NCI-H1048 (cell line): ENCODE measurements at places on chromosomes 11 and 22.

DNA sequence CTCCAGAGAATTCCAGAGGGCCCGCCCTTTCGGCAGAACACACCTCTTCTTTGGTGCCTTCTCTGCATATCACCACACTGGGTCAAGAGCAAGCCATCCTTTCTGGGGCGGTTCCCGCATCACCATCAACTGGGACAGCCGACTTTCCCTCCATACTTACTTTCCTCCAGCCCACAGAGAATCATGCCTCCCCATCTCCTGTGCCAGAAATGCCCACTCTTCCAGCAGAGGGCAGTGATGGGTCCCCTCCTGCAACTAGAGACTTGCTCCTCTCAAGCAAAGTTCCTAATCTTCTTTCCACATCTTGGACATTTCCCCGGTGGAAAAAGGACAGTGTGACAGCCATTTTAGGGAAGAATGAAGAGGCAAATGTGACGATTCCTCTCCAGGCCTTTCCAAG lies 157.7 kb downstream of the C11orf91 start:
- DNase-seq: no peak

DNA sequence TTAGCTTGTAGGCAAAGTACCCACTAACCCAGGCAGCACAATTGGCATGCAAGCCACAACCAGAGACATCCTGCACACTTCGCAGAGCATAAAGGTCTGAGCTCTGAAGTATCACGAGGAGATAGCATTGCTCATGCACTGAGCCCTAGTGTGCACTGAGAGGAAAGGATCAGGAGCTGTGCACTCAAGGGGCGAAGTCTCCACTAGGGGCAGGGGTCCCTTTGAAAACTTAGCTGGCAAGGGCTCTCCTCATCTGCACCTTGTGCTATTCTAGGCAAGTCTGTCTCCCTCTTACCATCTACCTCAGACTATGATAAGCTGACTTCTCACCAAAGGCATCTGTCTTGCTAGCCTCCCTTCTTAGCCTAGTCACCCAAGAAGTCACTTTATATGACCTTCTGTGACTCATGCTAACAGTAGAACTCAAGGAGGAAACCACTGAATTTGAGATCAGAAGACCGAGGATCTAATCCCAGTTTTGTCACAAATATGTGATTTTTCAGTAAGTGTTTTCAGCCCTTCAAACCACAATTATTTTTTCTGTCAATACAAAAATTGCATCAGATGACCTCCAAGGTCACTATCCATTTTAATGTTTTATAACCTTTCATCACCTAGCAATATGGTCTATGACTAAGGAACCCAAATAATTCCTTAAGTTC lies 1078.0 kb downstream of the NTM start:
- DNase-seq: no peak

DNA sequence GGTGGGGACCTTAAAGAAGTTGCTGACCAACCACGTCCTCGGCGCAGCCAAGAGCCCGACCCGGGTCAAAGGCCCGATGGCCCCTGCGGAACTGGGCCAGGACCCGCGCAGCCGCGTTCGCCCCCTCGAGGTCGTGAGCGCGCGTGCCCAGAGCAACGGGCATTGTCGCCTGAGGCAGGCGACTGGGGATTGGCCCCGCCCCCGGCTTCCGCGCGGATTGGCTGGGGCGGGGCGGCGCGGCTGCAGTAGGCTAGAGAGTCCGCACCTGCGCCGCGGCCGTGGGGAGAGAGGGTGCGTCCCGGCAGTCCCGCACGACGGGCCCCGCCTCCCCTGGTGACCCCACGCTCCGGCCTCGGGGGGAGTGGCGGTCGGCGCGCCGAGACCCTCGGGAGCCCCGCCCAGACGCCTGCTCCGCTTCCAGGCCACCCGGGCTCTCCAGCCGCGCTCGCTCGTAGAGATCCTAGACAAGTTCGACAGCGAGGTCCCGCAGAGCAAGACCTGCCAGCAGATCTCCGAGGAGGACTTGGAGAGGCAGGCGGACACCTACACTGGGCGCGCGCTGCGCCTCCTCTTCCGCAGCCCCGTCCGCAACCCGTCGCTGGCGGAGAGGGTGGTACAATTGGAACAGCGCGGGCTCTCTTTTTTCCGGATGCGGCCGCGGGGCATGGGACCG lies 8.3 kb upstream of the PPIL2 start:
- DNase-seq: peak; percentile 45

DNA sequence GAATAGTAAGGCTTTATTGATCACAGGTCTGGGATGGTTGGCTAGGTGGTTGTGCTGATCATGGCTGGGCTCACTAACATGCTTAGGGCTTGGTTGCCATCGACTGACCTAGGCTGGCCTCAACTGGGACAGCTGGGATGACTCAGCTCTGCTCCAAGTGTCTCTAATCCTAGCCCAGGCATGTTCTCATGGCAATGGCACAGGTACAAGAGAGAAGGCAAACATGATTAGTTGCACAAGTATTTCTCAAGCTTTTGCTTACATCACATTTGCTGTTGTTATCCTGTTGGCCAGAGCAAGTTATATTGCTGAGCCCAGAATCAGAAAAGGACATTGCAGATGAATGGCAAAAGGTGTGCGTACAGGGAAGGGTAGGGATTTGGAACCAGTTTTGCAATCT lies 68.5 kb upstream of the SLC35C1 start:
- DNase-seq: no peak

DNA sequence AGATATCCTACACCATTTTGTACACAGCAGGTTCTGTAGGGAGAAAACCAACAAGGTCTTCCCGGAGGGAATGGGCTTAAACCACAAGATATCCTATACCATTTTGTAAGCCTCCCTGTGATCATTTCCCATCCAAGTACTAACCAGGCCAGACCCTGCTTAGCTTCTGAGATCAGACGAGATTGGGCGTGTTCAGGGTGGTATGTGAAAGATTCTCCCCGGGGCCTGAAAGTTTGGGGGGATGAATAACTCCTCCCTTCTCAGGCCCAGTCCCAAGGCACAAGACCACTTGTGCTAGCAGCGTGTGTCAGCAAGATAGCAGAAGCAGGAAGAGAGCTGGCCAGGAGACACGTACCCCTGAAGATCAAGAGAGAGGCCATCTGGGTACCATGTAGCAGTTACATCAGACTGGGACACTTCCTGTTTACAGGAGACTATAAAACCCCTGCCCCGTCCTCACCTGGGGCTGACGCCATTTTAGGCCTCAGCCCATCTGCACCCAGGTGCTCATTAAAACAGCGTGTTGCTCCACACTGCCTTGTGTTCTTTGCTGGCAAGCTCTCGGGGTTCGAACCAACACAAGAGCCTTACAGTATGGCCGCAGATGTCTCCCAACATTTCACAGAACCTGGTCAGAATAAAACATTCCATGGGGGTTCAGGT lies 17.3 kb downstream of the MIF start:
- DNase-seq: no peak
